Activated gamma-delta T cell treated with anti-CD3 and anti-CD28 coated beads, Interleukin-2, amount 50 U/mL, for 16 hours (primary cell): ENCODE measurements at places on chromosomes 3 and 15.
A peak's percentile ranks its signal among the peaks of the same experiment; 100 is the strongest.

GRCh38 chr3:73718326-73719110 lies 93.8 kb upstream of the PDZRN3 start:
- DNase-seq: no peak

DNA sequence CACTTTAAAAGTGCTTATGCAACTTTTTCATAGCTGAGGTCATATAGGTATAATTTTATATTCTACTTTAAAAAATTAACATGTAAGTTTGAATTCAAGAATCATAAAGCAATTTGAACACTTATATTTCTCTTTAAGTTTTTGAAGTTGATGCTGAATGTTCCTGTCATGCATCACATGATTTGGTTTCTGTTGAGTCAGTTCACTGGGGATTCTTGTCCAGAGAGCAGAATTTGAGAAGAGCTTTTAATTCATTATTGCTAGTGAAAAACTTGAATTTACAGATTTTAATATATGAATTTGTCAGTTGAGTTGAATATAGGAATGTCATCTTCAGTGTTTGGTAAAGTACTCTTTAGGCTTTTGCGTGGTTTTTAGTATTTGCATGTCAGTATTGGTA lies 7.9 kb downstream of the SLC25A26 start:
- DNase-seq: no peak

- no peak for DNase-seq
Observed at GRCh38 chr3:115301364-115301860, 154.3 kb upstream of the ZBTB20 start.

DNA sequence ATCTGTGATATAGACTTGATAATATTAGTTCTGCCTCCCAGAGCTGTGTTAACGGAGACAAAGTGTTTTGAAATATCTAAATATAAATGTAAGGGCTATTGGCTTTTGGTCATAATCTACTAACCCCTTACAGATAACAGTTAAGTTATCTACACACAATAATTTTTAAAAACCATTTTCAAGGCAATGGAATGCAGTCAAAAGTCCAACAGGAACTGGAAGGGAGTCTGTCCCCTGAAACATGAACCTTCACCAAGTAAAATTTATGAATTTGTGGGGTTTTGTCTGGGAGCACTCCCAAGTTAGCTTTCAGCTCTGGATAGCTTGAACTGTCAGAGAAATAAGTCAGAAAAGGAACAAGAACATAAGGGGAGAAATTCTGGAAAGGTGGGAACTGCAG lies 312.3 kb upstream of the ICE2 start:
- no peak for DNase-seq

DNA sequence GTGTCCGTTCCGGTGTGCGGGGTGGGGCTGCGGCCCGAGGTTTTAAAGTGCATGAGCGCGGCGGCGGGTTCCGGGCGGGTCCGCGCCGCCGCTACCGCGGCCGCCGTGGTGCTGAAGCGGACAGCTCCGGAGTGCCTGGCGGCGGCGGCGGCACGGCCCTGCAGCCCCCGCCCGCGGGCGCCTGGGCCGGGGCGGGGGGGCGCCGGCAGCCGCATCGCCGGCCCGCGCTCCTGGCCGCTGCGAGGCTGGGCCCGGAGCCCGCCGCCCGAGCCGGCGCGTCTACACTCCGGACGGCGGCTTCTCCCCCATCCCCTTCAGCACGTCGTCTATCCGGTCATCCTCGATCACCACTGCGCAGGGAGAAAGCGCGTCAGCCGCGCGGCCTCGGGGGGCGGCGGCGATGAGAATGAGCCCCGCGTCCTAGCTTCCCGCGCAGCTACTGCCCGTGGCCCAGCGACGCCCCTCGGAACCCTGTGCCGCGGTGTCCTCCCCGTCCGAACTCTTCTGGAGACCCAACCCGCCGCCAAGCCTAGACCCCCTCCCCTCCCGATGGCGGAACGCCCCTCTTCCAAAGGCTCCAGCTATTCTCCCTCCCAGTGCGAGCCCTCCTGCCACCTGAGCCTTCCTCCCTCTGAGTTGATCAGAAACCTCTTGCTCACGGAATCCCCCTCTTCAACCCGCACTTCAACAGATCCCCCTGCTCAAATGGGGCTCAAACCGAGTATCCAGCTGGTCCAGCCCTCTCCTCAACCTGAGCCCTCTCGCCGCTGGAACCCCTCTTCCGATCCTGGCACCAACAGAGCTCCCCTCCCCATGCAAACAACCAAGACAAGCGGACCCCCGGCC lies 1.3 kb downstream of the CAMK2N2 start:
- DNase-seq: no peak

- no peak for DNase-seq
Observed at GRCh38 chr15:93640411-93640962, 551.5 kb upstream of the RGMA start.

DNA sequence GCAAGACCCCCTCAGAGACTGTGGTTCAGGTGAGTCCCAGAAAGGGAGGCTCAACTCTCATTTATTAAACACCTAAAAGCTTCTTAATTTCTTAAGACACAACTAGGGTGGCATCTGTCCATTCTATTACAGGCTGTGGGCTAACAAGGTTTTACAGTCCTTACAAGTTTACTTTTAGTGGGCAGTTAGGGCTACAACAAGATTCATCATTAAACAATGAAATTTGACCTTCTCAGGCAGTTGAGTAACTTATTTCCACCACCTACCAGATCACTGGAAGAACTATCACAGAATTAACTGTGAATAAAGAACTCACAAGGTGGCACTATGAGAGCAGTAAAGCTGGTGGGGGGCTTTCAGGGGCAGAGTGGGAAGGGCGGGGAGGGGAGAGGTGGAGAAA lies 132.6 kb downstream of the PLD1 start:
- DNase-seq: no peak

DNA sequence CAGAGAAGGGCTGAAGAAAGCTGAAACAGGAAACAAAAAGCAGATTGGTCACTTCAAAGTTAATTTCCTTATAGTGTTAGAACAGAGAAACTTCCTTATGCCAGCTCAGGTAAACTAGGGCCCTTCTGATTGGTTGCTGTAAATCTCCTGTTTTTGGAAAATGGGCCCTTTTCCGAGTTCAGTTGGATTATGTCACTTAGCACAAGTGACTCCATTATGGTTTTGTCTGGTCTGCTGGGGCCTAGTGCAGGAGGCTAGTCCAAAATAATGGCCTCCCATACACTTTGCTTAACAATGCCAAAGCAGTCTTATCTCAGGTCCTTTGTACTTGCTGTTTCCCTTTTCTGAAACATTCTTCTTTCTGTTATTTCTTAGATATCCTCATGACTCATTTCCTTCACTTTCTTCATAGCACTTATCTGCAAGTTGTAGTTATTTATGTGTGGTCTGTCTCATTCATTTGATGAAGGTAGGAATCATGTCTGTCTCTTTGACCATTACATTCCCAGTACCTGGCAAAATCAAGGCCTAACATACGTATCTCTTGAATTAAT lies 7.7 kb upstream of the DCP1A start:
- DNase-seq: no peak

DNA sequence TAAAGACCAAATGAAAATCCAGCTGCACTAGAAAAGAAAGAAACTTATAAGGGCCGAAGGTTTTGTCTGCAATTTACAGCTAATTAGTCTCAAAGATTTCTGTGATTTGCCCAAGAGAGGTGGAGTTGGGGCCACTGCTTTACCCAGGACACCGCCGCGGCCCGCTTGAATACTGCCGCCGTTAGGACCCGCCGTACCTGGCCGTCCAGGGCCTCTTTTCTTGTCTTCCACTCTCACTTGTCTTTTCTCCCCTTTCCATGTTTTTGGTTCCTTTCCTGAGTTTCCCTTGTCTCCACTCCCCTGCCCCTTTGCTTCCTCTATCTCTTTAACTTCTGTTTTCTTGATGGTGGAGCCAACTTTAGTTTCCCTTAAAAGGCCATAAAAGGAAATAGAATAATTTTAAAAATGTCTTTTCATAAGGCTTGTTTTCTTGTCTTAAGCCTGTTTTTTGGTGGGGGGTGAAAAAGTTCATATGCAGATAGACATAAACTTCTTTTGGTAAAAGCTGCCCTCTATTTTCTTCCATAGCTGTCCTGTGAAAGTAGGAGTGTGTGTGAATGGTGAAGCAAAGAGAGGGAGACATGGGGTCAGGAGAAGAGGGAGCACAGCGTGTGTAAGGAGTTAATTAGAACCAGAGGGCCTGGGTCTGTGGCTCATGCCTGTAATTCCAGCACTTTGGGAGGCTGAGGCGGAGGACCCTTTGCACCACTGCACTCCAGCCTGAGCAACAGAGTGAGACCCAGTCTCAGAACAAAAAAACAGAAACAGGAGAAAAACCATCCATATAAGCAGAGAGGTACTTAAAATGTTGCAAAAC lies 16.0 kb upstream of the CCNL1 start:
- no peak for DNase-seq

DNA sequence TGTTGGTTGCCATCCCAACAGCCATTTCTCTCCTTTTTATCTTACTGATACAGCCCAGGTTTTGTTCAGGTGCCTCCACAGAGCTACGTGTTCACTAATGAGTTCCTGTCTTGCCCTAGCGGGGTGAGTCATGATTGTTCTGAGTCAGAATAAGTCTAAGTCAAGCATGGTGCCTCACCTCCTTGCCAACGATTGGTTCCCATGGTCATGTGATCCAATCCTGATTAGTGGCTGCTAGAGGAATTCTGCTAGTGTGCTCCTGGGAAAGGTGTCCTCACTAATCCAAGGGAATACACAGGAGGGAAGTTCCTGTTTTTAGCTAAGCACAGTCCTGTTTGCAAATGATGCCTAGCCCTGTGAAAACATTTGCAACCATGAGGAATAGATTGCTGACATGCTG lies 99.8 kb downstream of the NSUN3 start:
- no peak for DNase-seq

DNA sequence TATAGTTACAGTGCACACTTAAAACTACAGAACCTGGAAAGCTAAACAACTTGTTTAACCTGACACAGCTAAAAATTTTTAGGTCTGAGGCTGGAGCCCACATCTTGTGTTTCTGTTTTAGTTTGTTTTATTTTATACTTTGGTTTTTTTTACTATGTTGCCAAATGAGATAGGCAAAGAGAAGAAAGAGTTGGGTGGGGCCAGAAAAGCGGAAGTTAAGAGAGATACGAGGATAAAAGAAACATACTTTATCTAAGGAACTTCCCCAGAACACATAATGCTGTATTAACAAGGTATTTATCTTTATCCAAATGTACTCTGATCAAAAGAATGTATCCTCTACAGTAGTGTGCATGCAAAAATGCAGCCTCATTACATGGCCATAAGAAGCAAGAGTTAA lies 1145.7 kb downstream of the EPHA3 start:
- DNase-seq: no peak

- no peak for DNase-seq
Observed at GRCh38 chr3:127124120-127124519, 68.8 kb upstream of the PRR23E start.

DNA sequence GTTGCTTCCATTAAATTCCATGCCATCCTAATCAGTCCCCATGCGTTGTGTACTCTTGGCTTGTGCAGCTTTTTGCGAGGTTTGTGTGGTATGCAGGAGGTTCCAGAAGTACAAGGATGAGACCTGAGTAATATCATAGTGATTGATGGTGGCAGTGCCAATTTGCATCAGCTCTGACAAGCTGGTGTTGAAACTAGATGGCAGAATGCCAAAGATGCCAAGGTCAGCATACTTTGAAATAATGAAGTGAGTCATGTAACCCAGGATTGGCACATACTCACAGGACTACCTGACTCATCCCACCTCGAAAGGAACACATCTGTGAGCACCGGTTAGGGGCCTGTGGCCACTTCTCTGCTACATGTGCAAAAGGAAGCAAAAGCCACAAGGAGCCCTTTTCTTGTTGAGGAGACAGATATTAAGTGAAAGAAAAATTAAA lies 14.3 kb downstream of the KAT2B start:
- DNase-seq: peak; percentile 64

DNA sequence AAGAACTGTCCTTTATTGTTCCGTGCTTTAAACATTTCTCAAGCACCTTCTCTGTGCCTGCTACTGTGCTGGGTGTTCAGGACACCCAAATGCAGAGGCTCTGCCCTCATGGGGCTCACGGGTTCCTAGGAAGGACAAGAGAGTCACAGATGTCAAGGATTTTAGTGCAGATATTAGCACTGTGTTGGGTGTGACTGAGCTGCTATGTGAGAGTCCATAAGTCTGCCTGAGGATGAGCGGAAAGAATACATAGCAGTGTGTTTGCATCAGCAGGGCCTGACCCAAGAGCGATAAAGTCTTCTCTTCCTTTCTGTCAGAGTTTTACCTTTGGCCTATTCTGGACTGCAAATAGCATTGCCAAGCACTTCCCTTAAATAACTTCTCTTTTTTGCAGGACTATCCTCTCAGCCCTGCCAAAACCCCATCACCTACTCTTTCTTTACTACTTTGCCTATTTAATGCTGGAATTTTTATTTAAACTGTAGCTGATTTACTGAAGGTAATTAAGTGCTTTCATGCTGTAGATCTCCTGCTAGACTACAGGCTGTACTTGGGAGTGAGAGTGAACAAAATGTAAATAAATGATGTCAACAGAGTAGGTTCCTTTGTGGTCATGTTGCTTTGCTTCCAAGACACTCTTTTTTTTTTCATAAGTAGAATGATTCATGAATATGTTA lies 459.4 kb upstream of the TPRG1 start:
- no peak for DNase-seq

DNA sequence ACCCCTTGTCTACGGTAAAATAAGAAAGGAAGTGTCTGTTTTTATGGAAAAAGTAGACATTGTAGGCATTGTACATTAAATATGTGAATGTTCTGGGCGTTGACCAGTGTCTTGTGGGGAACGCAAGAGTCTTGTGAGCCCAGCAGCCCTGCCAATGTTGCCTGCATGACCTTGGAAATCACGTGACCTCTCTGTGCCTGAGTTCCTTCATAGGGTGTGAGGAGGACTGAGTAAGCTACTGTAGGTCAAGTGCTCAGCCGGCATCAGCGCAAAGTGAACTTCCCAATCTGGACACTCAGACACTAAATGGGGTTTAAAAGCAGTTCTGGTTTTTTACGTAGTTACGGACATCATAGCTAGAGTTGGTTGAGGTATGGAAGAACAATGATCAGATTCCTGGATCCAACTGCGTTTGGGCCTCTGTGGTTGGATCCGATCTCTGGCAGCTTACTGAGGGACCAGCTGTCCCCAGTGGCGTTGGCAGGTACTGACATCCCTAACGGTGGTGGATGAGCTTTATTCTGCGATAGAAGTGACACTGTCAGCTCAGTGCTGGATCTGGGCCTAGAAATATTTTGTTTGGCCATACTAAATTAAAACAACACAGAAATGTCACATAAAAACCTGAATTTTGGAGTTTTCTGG lies 63.8 kb downstream of the SPSB4 start:
- DNase-seq: no peak

DNA sequence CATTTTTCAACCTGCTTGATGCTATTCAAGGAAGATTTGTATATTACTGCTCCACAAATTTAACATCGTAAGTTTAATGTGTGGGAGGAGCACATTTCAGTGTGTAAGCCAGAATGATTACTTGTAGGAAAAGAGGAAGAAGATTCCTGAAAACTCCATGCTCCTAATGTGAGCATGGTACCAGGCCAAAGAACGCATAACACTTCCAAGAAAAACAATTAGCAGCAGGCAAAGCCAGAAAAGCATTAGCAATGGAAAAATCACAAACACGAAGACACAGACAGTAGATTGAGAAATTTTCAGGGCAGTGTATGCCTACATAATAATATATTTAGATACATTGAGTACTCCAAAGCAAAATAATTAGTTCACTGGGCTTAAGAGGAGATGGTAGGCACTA lies 96.6 kb upstream of the CBLB start:
- DNase-seq: no peak
